Fibroblast of the conjunctiva (primary cell): ENCODE measurements at places on chromosomes 2 and 18.

DNA sequence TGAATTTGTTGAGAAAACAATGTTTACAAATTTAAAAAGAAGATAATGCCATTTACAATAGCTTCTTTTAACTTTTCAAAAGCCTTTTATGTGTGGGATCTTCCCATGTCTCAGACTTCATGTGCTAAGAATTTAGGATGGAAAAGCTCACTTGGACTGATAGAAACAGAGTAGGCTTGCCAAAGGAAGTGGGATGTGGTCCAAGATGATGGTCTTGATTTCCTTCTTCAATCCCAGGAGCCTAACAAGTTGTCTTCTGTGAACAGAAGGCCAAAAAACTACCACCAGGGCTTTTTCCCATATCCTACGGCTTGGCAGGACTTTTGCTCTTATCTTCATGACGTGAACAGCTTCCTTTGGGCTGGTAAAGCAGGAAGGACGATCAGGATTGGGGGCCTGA is 9.5 kb downstream of the CXCR4 start:
- no peak for DNase-seq

DNA sequence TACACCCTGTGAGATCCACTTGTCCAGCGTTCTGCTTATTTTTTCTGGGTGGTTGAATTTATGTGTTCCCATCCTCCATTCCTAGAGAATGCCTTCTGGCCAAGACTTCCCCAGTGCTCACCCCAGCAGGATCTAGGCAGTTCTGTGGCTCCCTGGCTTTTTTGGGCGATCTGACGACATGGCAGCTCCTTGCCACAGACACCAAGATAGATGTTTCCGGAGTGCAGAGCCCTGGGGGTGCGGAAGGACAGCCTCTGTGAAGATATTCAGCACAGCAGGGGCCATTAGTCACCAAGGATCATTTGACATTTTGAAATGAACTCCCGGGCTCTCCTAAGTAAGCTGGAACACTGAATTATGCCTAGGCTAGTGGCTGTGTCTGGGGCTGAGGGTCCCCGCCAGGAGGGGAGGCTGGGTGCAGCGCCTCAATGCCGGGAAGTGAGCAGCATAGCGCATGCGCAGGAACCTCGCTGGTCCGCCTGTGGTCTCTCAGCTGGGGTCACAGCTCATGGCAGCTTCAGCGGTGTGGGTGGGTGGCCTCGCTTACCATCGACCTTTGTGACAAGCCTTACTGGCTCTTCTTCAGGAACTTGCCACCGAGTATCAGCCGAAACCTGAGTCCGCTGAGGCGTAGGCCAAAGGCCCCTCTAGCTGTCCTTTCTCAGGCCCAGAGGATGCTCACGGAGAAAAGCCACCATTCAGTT is 60.3 kb downstream of the MEX3C start:
- no peak for DNase-seq

DNA sequence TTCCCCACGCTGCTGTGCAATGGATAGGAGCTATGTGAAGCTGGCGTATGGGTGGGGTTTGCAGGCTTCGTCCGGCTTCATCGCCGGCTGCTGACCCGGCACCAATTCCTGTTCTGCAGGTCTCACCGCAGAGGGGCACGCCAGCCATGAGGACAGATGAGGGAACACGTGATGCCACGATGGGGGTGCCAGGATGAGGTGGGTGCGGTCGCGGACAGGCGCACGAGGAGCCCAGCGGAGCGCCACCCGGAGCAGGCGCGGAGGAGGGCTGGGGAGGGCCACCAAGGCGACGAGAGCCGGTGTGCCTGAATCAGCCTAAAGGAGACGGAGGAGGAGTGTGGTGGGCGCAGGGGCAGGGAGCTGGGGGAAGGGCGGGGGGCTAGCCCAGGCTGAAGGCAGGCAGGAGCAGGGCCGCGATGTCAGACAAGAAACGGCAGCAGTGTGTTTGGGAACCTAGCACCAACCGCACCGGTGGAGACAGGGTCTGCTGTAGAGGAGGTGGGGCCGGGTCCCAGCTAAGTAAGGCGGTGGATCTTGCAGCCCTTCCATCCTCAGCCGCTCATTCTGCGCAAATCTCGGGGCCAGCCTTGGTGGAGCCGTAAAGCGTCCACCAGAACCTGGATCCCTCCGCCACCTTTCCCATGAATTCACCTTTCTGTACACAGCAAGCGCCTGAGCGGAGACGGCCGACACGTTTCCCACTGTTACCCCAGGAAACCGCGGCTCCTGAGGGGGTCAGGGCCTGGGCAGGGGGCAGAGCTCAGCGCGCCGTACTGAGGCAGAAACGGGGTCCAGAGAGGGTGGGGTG is 17.0 kb upstream of the CD8A start:
- DNase-seq: no peak

DNA sequence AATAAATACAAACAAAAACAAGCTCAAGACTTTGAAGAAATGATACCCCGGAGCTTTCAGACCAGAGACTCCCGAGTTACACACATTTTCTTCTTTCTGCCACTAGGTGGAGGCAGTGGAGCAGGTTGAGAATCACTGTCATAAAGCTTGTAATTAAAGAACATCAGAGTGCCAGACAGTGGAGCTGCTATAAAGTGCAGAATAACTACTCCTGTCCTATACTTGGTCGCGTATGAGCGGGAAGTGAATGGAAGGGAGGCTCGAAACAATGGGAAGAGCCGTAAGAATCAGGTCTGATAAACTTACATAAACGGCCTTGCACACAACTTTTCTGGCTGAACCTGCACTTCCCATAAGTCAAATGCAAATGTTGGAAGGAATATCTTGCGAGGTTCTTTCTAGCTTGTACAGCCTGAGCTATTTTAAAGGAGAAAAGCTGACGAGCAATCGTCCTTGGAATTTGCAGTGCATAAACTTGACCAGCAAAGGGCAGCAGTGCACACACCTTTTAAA is 189.0 kb downstream of the RPIA start:
- peak; percentile 28 for DNase-seq
